Activated T-cell treated with anti-CD3 and anti-CD28 coated beads, Interleukin-2, amount 50 U/mL, for 72 hours (primary cell): ENCODE measurements at places on chromosomes 2 and 18.

DNA sequence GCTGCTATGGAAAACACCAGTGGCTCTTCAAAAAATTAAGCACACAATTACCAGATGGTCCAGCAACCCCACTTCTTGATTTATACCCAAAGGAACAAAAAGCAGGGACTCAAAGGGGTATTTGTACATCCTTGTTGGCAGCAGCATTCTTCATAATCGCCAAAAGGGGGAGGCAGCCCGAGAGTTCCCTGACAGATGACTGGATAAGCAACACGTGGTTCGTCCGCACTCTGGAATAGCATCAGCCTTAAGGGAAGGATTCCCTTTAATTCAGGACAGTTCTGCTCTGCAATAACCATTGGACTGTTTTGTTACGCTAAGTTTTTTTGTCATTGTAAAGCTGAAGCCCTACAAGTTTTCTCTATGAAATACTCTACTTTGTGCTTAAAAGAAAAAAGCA is 76.7 kb upstream of the TWIST2 start:
- no peak for DNase-seq

- no peak for DNase-seq
Observed at GRCh38 chr2:75828826-75829225, 118.1 kb upstream of the GCFC2 start.

DNA sequence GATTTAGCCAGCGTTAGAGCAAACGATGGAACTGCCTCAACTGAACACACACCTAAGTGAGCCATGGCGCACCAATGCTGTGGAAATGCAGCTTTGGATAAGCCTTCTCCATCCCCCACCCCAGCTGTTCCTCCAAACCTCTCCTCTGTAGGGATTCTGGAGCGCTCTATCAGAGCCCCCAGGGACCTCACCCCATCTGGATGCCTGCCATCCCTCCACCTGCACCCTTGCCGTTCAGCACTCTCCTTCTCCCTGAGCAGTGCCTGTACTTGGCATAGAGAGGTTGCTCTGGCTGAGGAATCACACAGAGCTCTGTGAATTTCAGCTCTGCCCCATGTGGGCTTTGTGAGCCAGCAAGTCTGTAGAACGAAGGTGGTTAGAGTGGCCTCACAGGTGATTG is 42.8 kb upstream of the INHBB start:
- DNase-seq = no peak

DNA sequence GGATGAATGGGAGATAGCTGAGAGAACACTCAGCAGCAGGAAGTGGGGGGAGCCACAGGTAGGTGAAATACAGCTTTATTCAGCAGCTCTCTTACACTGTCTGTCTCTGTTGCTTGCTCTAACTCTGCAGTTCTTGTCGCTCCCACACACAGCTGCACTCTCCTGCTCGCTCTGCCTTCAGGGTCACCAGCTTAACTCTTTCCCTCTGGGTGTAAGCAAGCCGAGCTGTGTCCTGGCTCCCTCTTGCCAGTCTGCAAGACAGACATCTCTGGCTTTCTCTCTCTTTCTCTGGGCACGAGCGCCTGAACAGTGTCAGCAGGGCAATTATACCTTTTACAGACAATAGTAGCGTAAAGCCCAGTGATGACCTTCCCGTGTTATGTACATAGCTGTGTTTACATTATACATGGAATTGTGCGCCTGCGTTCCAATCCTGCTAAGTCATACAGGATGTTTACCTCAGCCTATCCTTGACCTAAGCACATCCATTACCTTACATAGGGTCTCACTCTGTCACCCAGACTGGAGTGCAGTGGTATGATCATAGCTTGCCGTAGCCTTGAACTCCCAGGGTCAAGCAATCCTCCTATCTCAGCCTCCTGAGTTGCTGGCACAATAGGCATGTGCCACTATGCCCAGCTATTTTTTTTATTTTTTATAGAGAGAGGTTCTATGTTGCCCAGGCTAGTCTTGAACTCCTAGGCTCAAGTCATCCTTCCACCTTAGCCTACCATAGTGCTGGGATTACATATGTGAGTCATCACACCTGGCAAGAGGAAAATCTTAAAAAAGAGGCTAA is 57.8 kb upstream of the CHN1 start:
- no peak for DNase-seq

GRCh38 chr2:50672282-50672681 is 359.6 kb downstream of the NRXN1 start:
- DNase-seq = no peak

DNA sequence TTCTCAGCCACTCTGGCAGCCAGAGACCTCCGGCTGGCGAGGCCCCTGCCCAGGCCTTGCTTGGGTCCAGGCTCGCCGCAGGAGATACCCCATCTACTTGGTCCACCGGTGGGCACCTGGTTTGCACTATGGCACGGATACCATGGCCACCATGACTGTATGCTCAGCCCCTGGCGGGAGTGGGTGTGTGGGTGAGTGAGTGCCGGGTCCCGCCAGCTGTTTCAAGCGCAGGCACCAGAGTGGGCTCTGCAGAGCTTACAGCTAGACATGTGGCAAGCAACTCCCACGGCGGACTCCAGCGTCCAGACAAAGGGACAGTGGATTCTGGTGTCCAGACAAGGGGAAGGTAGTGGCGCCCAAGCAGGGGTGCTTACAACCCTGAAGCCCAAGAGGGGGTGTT is 1.4 kb downstream of the ATG4B start:
- no peak for DNase-seq

DNA sequence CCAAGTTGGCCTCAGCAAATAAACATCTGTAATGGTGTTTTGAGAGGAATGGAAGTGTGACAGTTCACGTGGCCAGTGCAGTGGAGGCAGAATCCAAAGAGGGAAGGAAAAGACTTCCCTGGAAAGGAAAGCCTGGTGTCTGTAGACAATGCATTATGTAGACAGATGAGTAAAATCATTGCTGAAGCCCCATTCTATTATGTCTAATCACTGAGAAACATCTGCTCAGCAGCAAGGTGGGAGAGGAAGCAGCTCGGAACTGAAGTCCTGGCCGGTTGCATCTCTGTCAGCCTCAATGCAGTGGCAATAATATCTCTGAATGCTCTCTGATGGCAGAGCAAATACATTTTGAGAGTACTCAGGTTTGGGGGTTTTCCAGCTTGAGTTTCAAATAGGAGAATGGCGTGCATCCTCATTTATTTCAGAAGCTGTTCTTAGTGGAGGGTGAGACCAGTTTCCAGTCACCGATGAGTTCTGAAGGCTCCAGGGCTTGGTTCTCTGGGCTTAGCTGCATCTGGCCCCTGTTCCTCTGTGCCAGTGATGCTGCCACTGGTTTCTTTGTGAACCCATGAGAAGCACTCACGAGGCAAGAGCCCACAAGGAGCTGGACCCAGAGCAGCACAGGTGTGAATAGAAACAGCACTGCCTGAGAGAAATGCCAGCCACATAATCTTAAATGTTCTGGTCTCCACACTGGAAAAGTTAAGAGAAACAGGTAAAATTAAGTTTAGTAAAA is 63.3 kb downstream of the RPIA start:
- DNase-seq = peak; percentile 18

DNA sequence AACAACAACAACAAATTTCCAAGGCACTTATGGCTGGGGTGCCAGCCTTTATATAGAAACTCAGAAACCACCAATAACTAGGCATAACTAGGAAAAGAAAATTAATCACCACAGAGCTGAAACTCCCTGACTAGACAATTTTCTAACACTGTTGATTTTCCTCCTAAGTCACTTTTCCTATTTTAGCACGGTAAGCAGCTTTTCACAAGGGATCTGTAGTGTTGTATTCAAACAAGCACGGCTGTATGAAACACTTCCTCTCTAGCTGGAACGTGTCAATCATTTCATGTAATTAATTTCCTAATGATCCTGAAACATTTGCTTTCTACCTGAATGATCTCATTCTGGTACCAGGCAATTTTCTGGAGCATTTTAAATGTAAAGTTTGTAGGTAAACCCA is 645.0 kb downstream of the IRS1 start:
- DNase-seq = no peak

GRCh38 chr18:21257386-21257785 is 15.4 kb downstream of the GREB1L start:
- DNase-seq = no peak

GRCh38 chr18:77648411-77648810 is 398.8 kb downstream of the GALR1 start:
- no peak for DNase-seq

- no peak for DNase-seq
Observed at GRCh38 chr2:129711816-129712675, 267.4 kb upstream of the RAB6C start.

DNA sequence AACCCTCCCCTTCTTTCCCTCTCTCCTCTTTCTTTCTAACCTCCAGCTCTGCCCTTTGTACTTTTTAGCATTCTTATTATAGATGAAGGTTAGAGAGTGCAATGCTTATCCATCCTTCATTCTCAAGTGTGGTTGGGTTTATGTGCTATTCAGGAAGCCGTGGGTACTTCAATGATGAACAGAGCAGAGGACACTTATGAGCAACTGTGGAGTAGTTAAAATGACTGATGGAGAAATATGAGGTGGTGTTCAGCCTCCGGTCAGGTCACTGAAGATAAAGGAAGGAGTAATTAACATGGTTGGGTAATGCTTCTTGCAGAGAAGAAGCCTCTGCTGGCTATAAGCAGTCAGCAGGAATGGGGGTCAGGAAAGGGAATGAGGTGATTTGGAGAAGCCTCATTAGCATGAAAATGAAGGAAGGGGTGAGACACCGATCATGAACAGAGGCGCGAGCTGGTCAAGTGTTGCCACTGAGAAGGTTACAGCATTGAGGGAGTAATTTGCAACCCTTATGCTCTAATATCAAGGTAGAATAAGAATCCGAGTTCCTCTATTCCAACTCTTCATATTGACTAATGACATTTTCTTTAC is 174.7 kb downstream of the LPIN1 start:
- DNase-seq = no peak

GRCh38 chr2:222034058-222034457 is 264.7 kb downstream of the PAX3 start:
- no peak for DNase-seq

- DNase-seq = no peak
Observed at GRCh38 chr18:22728016-22728415, 205.1 kb upstream of the RBBP8 start.

GRCh38 chr18:23540867-23541266 is 37.6 kb downstream of the RMC1 start:
- DNase-seq = no peak

- no peak for DNase-seq
Observed at GRCh38 chr2:215685238-215685990, 249.5 kb upstream of the FN1 start.

DNA sequence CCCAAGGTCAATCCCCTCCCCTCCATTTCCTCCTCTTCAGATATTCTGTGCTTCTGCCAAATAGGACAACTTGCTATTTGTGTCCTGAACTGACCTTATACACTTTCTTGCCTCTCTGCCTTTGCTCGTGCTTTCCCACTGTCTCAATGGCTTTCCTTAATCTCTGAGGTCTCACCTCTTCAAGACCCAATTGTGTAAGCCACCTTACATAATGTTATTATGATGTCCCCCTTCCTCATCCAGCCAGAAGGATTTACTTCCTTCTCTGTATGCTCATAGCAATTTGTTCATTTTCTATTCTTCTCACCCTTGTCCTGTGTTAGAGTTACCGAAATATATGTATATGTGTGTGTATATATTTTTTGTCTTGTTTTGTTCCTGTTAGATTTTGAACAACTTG is 26.9 kb upstream of the DARS1 start:
- DNase-seq = no peak

GRCh38 chr2:27079233-27080139 is 1.1 kb downstream of the EMILIN1 start:
- no peak for DNase-seq

GRCh38 chr2:83578405-83578804 is 880.7 kb downstream of the SUCLG1 start:
- no peak for DNase-seq

DNA sequence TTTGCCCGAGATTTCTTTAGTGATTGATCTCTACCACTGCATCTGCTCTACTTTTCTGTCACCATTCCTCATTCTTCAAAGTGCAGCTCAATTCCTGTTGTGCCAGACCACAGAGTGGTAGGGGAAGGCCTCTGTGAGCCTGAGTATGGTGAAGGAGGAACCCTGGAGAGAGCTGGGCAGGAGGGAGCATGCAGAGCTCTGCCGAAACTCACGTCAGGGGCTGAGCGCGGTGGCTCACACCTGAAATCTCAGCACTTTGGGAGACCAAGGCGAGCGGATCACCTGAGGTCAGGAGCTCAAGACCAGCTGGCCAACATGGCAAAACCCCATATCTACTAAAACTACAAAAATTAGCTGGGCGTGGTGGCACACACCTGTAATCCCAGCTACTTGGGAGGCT is 54.1 kb downstream of the PKP4 start:
- no peak for DNase-seq

GRCh38 chr2:133053541-133053940 is 383.5 kb upstream of the LYPD1 start:
- no peak for DNase-seq

- no peak for DNase-seq
Observed at GRCh38 chr2:10392951-10393639, 55.0 kb downstream of the ODC1 start.

DNA sequence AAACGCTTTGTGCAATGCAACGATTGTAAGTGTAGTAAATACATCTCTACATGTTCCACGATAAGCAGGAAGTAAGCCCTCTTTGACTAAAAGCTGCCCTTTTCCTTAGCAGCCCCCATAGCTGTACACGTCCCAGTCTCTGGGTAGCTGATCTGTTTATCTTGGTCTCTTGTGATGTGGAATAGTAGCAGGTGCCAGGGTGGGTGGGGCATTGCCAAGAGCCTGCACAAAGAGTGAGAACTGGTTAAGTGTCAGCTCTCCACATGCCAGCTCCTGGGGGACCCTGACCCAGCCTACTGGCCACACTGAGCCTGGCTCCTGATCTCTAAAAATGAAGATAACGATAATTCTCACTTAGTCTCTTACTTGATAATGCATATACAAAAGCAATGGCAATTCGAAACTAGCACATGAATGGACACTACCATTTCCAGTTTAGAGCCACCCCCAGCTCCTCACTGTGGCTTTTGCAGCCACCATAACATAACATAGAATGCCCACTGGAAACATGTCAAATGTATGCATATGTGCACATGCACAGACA is 92.3 kb downstream of the MYT1L start:
- DNase-seq = no peak

DNA sequence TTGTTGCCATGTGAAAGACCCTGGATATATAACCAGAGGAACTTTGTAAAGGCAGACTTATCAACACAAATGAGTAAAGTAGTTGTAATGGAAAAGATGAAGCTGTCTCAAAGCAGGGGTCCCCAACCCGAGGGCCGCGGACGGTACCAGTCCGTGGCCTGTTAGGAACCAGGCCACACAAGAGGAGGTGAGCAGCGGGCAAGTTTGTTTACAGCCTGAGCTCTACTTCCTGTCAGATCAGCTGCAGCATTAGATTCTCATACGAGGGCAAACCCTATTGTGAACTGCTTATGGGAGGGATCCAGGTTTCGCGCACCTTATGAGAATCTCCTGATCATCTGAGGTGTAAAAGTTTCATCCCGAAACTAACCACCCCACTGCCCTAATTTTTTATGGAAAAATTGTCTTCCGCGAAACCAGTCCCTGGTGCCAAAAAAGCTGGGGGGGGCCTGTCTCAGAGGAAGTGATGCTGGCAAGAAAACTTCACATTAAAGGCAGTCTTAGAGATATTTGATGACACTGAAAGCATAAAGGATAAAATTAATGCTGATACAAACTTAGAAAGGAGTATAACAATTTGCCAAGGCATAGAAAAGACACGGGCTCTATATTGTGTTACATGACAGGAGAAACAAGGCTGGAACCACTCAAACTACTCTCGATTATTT is 57.5 kb upstream of the MSTN start:
- DNase-seq = no peak

- no peak for DNase-seq
Observed at GRCh38 chr2:197387179-197387578, 47.6 kb downstream of the SF3B1 start.

- DNase-seq = no peak
Observed at GRCh38 chr2:151808258-151809072, 19.8 kb downstream of the ARL5A start.

GRCh38 chr2:152657043-152657442 is 60.2 kb downstream of the PRPF40A start:
- no peak for DNase-seq
